ENCODE measurements at places on chromosomes 2 and 18. TPM values are rescaled to one million over a fixed set of nuclear protein-coding genes. Genes with fewer than 3 reads are reported as not detected.

The MOGAT1 gene
- not detected for total RNA-seq

The SNED1 gene
- 3.5 TPM for total RNA-seq

The SLC40A1 gene
- 0.47 TPM for total RNA-seq

The HOXD13 gene
- total RNA-seq: not detected

DNA sequence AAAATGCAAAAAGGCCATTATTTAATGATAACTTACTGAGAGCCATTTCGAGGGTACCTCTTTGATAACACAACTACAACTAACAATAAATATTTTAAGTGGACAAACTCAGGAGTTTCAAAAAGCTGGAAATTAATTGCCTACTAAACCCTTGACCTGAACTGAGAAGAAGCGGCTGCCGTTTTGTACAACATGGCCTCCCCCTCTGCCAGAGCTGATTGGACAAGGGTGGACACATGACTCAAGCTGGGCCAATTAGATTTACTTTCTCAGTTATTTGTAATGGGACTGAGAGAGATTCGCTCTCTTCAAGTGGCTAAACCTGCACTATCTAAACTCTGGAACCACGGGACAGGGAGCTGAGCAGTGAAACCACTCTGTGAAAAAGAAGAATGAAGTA lies 135.9 kb upstream of the SERPINE2 start:
- H3K4me1 ChIP-seq: no peaks in the 10 kb centered on the region
- no peak for DNase-seq
- no peak overlapping the region for H3K27ac ChIP-seq
- H3K36me3 ChIP-seq: no peaks in the 10 kb centered on the region

DNA sequence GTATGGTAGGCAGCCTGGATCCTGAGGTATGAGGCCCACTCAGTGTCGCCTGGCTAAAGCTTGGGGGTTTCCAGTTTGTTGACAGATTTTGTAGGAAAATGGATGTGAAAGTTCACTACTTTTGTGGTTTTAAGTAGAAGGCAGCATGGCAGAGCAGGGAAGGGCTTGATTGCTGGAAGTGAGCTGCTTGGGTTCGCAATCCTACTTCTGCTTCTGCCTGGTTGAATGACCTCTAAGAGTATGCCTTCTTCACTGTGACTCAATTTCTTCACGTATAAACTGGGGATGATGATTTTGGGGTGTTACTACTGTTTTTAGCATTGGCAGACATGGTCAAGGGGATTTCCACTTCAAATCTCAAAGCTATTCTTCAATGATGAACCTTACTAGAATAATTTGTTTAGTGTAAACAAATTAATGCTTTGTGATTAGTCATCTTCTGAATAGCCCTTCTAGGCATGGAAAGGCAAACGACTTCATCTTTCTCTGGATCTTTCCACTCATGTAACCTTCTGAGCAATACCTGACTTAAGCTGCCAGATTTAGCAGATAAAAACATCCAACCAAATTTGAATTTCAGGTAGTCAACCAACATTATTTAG lies 13.2 kb downstream of the BMP10 start:
- H3K36me3 ChIP-seq: no peaks in the 10 kb centered on the region
- peaks cover 19% of the 10 kb centered on the region for H3K27me3 ChIP-seq
- H3K4me1 ChIP-seq: no peaks in the 10 kb centered on the region
- H3K4me3 ChIP-seq: no peak overlapping the region

- no peaks in the 10 kb centered on the region for H3K36me3 ChIP-seq
- no peak for DNase-seq
- H3K27ac ChIP-seq: no peak overlapping the region
- no peak overlapping the region for H3K4me3 ChIP-seq
Measured at GRCh38 chr2:29726976-29727375, 194.4 kb downstream of the ALK start.

DNA sequence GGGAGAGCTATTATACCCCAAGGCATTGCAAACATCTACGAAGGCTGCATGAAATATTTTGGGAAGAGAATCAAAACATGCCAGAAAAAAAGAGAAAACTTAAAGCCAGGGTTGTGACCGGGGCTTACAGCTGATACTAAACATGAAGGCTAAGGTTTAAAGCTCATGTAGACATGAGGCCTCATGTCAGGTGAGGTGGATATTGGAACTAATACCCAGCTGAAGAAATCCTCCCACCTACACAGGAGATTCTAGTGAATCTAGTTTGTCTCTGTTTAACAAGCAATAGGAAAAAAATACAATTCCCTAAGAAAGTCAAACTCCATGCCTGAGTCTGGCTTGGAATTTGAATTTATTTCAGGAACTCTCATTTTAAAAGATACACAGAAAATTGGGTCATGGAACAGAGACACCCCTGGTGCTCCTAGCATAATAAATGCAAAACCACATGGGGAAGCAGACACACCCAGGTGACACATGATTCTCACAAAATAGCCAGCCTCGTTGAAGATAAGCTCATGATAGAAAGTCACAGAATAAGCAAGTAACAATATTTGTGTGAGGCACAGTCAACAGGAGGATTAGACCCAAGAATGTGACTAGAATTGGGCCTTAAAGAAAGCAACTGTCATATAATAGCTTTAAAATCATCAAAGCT lies 42.2 kb downstream of the UPP2 start:
- peaks cover 7% of the 10 kb centered on the region for H3K27me3 ChIP-seq
- no peak overlapping the region for H3K27ac ChIP-seq
- no peak for DNase-seq
- H3K4me1 ChIP-seq: no peaks in the 10 kb centered on the region

GRCh38 chr2:179020156-179020750 lies 29.7 kb downstream of the CCDC141 start:
- H3K27ac ChIP-seq: no peak overlapping the region
- H3K4me3 ChIP-seq: no peak overlapping the region
- H3K27me3 ChIP-seq: no peaks in the 10 kb centered on the region
- H3K4me1 ChIP-seq: peaks cover 28% of the 10 kb centered on the region
- peaks cover 6% of the 10 kb centered on the region for H3K36me3 ChIP-seq

GRCh38 chr2:54876764-54877163 lies 153.3 kb downstream of the EML6 start:
- H3K36me3 ChIP-seq: no peaks in the 10 kb centered on the region
- no peaks in the 10 kb centered on the region for H3K4me1 ChIP-seq
- H3K27ac ChIP-seq: no peak overlapping the region
- H3K27me3 ChIP-seq: peaks cover 2% of the 10 kb centered on the region
- DNase-seq: no peak

GRCh38 chr2:200603972-200604371 lies 18.2 kb downstream of the AOX1 start:
- no peak overlapping the region for H3K27ac ChIP-seq
- H3K4me1 ChIP-seq: no peaks in the 10 kb centered on the region
- peaks cover 9% of the 10 kb centered on the region for H3K27me3 ChIP-seq
- DNase-seq: no peak
- H3K36me3 ChIP-seq: no peaks in the 10 kb centered on the region
- no peak overlapping the region for H3K4me3 ChIP-seq

DNA sequence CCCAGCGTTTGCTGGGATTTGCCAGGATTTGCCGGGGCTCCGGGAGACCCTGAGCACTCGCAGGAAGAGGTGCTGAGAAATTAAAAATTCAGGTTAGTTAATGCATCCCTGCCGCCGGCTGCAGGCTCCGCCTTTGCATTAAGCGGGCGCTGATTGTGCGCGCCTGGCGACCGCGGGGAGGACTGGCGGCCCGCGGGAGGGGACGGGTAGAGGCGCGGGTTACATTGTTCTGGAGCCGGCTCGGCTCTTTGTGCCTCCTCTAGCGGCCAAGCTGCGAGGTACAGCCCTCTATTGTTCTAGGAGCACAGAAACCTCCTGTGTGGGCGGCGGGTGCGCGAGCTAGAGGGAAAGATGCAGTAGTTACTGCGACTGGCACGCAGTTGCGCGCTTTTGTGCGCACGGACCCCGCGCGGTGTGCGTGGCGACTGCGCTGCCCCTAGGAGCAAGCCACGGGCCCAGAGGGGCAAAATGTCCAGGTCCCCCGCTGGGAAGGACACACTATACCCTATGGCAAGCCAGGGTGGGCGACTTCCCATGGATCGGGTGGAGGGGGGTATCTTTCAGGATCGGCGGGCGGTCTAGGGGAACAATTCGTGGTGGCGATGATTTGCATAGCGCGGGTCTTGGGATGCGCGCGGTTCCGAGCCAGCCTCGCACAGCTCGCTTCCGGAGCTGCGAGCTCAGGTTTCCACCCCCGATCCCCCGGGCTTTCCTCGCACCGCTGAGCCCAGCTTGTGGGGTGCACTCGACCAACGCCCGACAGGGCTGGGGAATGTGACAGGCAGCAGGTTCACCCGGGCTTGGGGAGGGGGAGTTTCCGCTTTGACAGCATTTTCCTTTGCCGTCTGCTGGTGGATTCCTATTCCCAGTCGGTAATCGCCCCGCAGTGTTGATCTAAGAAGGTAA lies 2.8 kb downstream of the ONECUT2 start:
- peak overlapping the region; percentile 63 for H3K4me3 ChIP-seq
- peaks cover 18% of the 10 kb centered on the region for H3K36me3 ChIP-seq
- peaks cover 83% of the 10 kb centered on the region for H3K27me3 ChIP-seq
- H3K27ac ChIP-seq: peak overlapping the region; percentile 70

GRCh38 chr18:79011300-79011870 lies 31.8 kb downstream of the SALL3 start:
- H3K4me1 ChIP-seq: no peaks in the 10 kb centered on the region
- no peak for DNase-seq
- H3K4me3 ChIP-seq: no peak overlapping the region
- H3K36me3 ChIP-seq: no peaks in the 10 kb centered on the region
- peaks cover 8% of the 10 kb centered on the region for H3K27me3 ChIP-seq

DNA sequence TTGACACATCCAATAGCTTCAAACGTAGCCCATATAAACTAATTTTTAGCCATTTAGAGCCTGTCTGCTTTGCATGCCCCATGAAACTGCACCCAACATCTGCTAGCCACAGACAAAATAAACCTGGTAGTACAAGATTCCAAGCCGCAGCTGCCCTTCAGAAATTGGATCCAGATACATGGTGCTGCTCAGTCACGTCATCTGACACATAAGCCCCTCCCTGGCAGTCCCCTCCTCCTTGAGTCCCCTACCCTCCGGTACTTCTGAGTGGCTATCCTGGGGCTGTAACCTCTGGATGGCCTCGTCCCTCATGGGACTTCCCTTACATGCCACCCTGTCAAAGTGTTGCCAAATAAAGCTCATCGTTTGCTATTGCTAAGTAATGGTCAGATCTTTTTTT lies 33.8 kb downstream of the PROC start:
- H3K4me3 ChIP-seq: no peak overlapping the region
- no peak overlapping the region for H3K27ac ChIP-seq
- no peak for DNase-seq
- H3K4me1 ChIP-seq: no peaks in the 10 kb centered on the region
- peaks cover 9% of the 10 kb centered on the region for H3K27me3 ChIP-seq
- H3K36me3 ChIP-seq: peaks cover 1% of the 10 kb centered on the region

GRCh38 chr18:5309888-5310470 lies 14.5 kb upstream of the ZBTB14 start:
- peaks cover 25% of the 10 kb centered on the region for H3K4me1 ChIP-seq
- peak overlapping the region; percentile 77 for H3K4me3 ChIP-seq
- peak; percentile 68 for DNase-seq
- no peaks in the 10 kb centered on the region for H3K27me3 ChIP-seq
- H3K27ac ChIP-seq: peak overlapping the region; percentile 84

DNA sequence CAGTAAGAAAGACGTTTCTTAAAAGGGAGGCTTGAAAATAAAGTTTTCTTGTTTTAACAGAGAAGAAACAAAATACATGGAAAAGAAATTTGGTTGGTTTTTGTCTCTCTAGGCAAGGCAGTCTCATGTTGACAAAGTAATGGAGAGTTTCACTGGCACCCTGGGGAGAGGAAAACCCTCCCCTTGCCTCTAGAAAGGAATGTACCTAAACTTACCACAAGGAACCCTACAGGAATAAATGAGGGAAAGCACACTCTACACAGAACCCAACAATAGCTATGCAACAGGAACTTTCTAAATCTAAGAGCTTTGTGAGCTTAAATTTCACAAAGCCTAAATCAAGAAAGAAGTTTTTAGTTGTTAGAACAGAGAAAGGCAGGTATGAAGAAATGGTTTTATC lies 37.0 kb downstream of the FIGN start:
- H3K36me3 ChIP-seq: no peaks in the 10 kb centered on the region
- H3K4me3 ChIP-seq: no peak overlapping the region
- no peaks in the 10 kb centered on the region for H3K4me1 ChIP-seq
- H3K27ac ChIP-seq: no peak overlapping the region
- no peaks in the 10 kb centered on the region for H3K27me3 ChIP-seq

GRCh38 chr18:38847326-38847725 lies 1281.7 kb upstream of the CELF4 start:
- H3K27me3 ChIP-seq: no peaks in the 10 kb centered on the region
- H3K27ac ChIP-seq: no peak overlapping the region
- no peaks in the 10 kb centered on the region for H3K4me1 ChIP-seq
- no peaks in the 10 kb centered on the region for H3K36me3 ChIP-seq
- DNase-seq: no peak

DNA sequence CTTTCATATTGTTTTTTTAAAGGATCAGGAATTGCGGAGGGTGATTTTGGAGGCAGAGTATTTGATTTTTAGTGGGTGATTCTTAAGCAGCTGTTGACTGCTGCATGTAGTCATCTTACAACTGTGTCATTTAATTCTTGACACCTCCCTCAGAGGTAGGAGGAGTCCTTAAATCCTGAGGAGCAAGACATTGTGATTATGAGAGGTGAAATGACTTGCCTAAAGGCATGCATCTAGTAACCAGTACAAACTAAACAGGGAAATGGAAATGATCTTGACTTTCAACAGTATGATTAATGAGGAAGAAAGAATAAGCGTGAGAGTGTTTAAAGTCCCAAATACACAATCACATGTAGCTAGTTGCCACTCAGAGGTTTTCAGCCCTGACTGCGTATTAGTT lies 440.7 kb downstream of the THSD7B start:
- DNase-seq: no peak
- H3K36me3 ChIP-seq: no peaks in the 10 kb centered on the region
- no peaks in the 10 kb centered on the region for H3K4me1 ChIP-seq
- H3K27ac ChIP-seq: no peak overlapping the region

- H3K36me3 ChIP-seq: no peaks in the 10 kb centered on the region
- no peaks in the 10 kb centered on the region for H3K27me3 ChIP-seq
- no peak for DNase-seq
- H3K27ac ChIP-seq: no peak overlapping the region
- H3K4me3 ChIP-seq: no peak overlapping the region
Measured at GRCh38 chr2:198890490-198890889, 567.2 kb downstream of the SATB2 start.

GRCh38 chr2:160379399-160379798 lies 114.2 kb downstream of the RBMS1 start:
- peaks cover 57% of the 10 kb centered on the region for H3K4me1 ChIP-seq
- H3K4me3 ChIP-seq: no peak overlapping the region
- no peak for DNase-seq
- peaks cover 22% of the 10 kb centered on the region for H3K36me3 ChIP-seq
- no peak overlapping the region for H3K27ac ChIP-seq

- H3K36me3 ChIP-seq: no peaks in the 10 kb centered on the region
- no peak overlapping the region for H3K4me3 ChIP-seq
- no peaks in the 10 kb centered on the region for H3K4me1 ChIP-seq
- no peak for DNase-seq
- no peak overlapping the region for H3K27ac ChIP-seq
- no peaks in the 10 kb centered on the region for H3K27me3 ChIP-seq
Measured at GRCh38 chr18:1252534-1252933, 347.9 kb downstream of the ADCYAP1 start.

- no peak overlapping the region for H3K27ac ChIP-seq
- DNase-seq: no peak
- H3K36me3 ChIP-seq: peaks cover 2% of the 10 kb centered on the region
- H3K4me1 ChIP-seq: peaks cover 17% of the 10 kb centered on the region
- H3K4me3 ChIP-seq: no peak overlapping the region
Measured at GRCh38 chr2:231127936-231128335, 3.1 kb upstream of the HTR2B start.
